ENCODE measurements at places on chromosomes 1 and 21.

DNA sequence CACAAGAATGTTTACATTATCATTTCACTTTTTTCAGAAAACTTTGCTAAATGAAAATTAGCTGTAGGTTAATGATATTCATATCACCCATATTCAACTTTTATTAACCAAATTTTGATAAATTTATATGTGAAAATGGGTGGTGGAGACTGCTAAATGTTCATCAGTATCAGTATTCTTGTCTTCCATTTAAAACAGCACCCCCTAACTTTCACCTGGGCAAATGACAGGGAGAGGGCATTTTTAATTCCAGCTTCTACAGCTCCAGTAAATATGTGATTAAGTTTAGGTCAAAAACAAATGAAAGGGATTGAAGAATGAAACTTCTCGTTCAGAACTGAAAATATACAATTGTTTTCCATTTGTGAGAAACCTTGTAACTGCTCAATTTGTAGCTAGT is 722.2 kb downstream of the KCNT2 start:
- DNase-seq, result no peak

GRCh38 chr1:195721210-195721971 is 886.8 kb downstream of the KCNT2 start:
- no peak for DNase-seq

GRCh38 chr1:229148041-229148671 is 122.8 kb upstream of the RAB4A start:
- DNase-seq, result no peak

DNA sequence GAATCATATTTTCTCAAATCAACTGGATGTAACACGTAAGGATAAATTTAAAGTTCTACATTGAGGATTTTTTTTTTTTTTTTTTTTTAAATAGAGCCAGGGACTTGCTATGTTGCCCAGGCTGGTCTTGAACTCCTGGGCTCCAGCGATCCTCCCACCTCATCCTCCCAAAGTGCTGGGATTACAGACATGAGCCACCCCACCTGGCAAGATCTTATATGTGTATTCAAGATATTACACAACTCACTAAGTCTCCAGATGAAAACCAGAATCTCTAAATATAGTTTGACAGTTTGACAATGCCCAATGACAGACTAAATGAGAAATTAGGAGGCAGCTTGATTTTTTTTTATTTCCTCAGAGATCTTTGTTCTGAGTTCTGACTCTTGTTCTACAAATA is 6.8 kb downstream of the YY1AP1 start:
- DNase-seq, result no peak

- DNase-seq, result no peak
These were observed 183.4 kb upstream of the SNX7 start for GRCh38 chr1:98478121-98478520.

- no peak for DNase-seq
These were observed 16.7 kb upstream of the SERBP1 start for GRCh38 chr1:67446893-67447292.

DNA sequence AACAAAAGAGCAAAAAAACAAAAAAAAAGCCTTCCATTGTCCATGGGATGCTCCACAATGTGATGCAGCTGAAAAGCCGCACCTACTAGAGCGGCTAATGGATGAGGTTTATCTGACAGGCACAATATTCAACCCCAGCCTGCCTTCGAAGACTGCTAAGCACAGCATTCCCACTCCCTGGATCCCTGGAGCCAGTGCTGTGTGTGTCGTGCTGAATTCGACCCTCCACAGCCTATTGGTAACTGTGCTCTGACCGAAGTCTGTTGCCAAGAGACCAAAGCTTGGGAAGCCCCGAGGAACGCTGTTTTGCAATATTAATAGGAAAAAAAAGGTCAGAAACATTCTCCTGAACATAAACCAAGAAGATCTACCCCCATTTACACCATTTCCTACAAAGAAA is 57.2 kb upstream of the PUM1 start:
- DNase-seq, result no peak

DNA sequence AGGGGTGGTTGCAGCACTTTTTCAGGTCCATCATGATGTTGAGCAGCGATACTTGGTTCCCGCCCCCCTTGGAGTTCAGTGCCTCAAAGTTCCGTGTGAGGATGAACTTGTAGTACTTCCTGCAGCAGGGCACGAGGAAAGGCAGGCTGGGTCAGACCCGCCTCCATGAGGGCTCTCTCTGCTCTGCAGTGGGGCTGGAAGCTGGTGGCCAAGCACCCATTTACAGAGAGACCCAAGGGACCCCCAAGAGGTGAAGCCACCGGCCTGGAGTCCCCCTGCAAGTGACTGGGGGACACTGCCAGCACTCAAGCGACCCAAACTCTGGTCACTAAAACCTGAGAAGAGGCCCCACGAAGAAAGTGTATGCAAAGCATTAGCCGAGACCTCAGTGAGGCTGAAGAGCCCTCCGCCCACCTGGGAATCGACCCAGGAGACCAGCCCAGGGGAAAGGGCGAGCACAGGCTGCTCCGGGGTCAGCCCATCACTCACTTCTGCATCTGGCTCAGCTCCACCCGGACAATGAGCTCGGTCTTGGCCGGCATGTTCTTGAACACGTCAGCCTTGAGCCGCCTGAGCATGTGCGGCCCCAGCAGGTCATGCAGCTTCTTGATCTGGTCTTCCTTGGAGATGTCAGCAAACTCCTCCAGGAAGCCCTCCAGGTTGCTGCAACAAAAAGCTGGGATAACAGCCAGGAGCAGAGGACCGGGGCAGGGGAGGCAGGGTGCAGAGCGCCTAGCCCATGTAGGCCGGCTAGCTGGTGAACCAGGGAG is 45.2 kb downstream of the CHD5 start:
- DNase-seq, result no peak

GRCh38 chr1:65480684-65481405 is 60.4 kb downstream of the LEPR start:
- DNase-seq, result no peak

DNA sequence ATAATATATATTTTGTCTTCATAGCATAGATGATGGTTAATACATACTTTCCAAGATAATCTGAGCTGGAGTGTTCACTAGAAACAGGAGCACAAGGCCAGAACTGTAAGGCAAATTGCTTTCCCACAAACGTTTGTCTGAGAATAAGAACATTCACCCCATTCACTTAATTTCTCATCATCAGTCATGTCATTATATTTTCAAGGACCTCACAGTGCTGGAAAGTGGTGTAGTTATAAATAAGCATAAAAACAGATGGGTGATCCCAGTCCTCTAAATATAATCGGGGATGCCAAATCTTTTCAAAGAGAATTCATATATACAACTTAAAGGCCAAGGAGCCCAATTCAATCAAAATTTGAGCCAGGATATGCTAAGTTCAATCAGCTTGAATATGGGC is 8.4 kb downstream of the PRRX1 start:
- DNase-seq, result no peak

- no peak for DNase-seq
These were observed 14.3 kb downstream of the DMRTB1 start for GRCh38 chr1:53473463-53473862.

DNA sequence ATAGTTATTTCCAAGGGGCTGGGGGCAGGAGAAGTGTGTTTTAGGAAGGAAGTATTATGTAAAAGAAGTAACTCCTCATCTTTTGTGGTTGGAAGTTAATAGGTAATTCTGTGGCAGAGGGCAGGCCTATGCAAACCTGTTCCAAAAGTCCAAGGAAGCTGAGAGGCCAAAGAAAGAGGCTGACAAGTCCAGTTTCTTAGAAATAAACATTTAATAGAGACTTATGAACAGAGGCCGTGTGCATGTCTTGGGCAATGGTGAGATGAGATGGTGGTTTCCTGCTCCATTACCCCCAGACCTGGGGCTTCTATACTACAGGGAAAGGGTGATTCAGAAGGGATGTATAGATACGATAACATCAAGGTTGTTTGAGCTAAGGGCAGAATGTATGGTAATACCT is 7.6 kb upstream of the CA14 start:
- DNase-seq, result no peak

GRCh38 chr1:175675017-175675416 is 68.4 kb downstream of the TNR start:
- no peak for DNase-seq

- DNase-seq, result no peak
These were observed 68.5 kb upstream of the PDE4B start for GRCh38 chr1:65724151-65724550.

GRCh38 chr1:110443451-110443850 is 7.5 kb upstream of the PROK1 start:
- peak; percentile 41 for DNase-seq
